Right lung (tissue), 10 donors: ENCODE measurements at places on chromosomes 3 and 15. TPM values are rescaled to one million over a fixed set of nuclear protein-coding genes. Genes with fewer than 3 reads are reported as not detected.

Gene CCR9
- polyA plus RNA-seq, result 0.11 TPM

Gene FRMD4B
- 71.6 TPM for polyA plus RNA-seq

Gene MKRN2OS
- 1.5 TPM for polyA plus RNA-seq

DNA sequence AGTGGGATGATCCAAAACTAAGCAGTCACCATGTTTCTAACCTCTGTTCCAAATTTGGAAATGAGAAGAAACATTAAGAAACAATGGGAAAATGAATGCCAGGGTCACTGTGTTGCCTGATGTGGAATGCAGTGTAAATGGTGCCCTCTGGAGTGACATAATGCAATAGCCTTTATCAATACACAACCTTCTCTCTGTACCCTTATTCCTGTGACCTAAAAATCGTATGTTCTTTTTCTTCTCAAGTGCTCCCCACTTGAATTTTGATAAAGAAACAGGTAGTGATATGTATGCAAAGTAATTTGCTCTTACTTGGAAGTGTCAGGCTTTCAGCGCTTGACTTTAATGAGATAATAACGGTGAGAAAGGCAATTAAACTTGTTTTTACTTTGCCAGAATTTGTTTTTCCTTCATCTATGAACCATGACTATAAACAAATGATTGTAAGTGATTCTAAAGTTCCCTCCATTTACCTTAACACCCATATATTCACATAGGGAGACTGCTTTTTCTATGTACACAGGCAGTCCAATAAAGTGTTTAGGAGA lies 145.8 kb upstream of the THRB start:
- DNase-seq, result peak; percentile 14

GRCh38 chr3:193906849-193907410 lies 229.0 kb upstream of the HES1 start:
- DNase-seq, result no peak
